ENCODE measurements at places on chromosomes 2 and 18.

DNA sequence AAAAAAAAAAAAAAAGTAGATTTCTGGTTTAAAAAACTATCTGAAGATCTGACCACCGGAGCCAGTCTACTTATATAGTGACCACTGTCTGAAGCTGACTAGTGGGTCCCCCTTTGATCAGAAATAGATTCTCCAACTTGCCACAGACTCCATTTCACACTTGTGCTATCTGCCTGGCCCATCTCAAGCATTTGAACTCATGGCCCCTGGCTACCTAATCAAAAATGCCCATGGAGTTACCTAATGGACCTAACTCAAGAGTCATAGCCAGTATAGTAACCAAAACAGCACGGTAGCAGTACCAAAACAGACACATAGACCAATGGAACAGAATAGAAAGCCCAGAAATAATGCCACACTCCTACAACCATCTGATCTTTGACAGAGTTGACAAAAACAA, 17.0 kb upstream of the ATL2 start:
- no peak for DNase-seq

- no peak for DNase-seq
Measured at GRCh38 chr2:234661175-234661574, 164.3 kb upstream of the ARL4C start.

DNA sequence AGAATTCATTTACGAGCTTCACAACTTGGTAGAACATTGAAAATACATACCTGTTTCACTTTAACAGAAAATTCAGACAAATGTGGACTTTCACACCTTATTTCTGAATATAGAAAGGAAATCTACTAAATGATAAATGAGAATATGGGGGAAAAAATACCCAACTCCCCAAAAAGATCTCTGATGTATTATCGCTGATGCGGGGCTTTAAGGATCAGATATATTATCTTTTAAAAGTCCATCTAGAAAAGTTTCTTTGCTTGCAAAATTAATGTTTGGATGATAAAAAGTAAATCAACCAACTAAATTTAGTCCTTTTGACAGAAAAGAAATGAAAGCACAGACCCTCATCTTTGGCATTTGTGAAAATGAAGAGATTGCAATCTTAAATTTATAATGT, 540.1 kb upstream of the CHAC2 start:
- DNase-seq, result no peak

DNA sequence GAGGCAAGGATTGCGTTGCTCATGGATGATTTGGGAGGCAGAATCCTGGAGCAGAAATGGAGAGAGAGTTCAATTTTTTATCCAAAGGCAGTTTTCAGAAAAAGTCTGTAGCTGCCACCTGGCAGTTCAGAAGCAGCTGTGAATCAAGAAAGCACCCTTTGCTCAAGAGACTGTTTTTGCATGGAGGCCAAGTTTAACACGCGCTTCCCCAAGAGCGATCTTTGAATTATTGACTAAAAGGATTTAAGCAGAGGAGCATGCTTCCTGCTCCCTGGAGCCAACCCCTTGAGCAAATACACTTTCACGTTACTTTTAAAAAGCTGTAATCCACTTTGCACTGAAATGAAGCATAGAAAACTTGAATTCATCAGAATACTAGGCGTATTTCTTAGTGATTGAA, 252.4 kb downstream of the RNF144A start:
- DNase-seq, result no peak

DNA sequence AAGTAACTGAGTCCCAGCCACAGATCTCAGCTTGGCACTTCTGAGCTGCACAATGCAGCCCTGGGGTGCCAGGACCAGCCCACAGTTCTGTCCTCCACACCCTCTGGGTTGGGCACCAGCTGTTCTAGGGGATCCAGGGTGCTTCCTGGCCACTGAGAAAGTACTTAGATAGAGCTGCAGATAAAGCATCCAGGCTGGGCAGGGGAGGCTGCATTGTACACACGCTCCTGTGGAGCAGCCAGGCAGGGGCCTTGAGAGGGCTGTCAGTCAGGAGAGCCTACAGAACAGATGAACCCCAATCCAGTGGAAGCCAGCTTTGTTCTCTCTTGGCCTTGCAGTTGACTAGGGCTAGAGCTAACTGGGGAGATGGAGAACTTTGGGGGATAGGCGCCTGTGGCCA, 104.6 kb downstream of the KIAA1328 start:
- no peak for DNase-seq

GRCh38 chr18:32383050-32383819, 87.4 kb downstream of the GAREM1 start:
- DNase-seq, result no peak

- no peak for DNase-seq
Measured at GRCh38 chr2:137508739-137509384, 455.4 kb upstream of the HNMT start.

GRCh38 chr2:126507425-126507911, 148.5 kb upstream of the GYPC start:
- DNase-seq, result no peak

All from Jurkat, Clone E6-1 (cell line).